Left lobe of liver (tissue), 2 donors: ENCODE measurements at places on chromosomes 4 and X. TPM values are rescaled to one million over a fixed set of nuclear protein-coding genes. Genes with fewer than 3 reads are reported as not detected.

Gene MAGEA9B
- not detected for total RNA-seq

DNA sequence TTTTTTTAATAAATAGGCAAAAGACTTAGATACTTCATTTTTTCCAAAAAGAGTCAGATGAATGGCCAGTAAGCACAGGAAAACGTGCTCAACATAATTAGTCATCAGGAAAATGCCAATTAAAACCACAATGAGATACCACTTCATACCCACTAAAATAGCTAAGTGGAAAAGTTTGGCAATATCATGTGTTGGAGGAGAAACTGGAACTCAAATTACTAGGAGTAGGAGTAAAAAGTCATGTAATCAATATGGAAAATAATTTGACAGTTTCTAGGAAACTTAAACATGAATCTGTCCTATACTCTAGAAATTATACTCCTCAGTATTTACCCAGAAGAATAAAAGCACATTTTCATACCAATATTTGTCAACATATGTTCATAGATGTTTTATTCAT is 449.8 kb downstream of the INPP4B start:
- DNase-seq = no peak

- no peak for DNase-seq
Measured at GRCh38 chrX:153736071-153736820, 11.6 kb downstream of the ABCD1 start.

Gene PQBP1
- 31.3 TPM for total RNA-seq

Gene TMSB15B
- total RNA-seq = 0.28 TPM

DNA sequence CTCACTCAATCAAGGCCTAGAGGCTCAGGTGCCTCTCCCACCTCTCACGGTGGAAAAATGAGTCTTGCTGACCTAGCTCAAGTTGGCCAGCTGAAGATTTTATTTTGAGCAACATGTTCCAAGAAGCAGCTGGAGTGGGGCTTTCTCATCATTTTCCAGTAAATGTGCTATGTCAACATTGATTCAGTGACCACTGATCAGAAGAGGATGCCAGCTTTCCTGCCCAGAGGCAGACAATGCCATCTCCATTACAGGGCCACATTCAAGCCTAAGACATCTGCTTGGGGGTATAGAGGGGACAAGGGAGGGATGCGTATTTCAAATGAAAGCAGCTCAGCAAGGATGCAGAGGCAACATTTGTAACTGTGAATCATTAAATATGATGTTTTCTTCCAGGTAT is 3.0 kb downstream of the MEPE start:
- no peak for DNase-seq

DNA sequence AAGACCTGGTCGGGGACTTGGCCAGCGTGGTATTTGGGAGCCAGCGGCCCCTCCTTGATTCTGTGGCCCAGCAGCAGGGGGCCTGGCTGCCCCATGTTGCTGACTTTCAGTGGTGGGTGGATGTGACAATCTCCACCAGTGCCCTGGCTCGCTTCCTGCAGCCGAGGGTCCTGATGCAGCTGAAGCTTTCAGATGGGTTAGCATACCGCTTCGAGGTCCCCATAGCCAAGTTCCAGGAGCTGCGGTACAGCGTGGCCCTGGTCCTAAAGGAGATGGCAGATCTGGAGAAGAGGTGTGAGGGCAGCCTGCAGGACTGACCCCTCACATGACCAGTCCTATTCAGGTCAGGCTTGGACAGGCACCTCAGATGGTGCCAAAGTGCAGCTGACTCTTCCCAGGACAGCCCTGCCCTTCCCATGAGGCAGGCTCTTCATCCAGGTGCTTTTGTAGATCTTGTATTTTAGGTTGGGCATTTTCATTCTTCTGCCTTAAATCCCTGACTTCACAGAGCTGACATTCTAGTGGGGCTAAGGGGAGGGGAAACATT is 15.1 kb downstream of the LNX1 start:
- peak; percentile 51 for DNase-seq

GRCh38 chr4:86834901-86835300 is 14.3 kb downstream of the SLC10A6 start:
- no peak for DNase-seq

GRCh38 chrX:149641432-149641831 is 9.8 kb upstream of the TMEM185A start:
- no peak for DNase-seq

- no peak for DNase-seq
Measured at GRCh38 chr4:7228734-7229133, 36.4 kb downstream of the SORCS2 start.

Gene NLRP2B
- total RNA-seq = 0.05 TPM

GRCh38 chr4:182426901-182427300 is 183.7 kb downstream of the TENM3 start:
- no peak for DNase-seq

Gene EMCN
- total RNA-seq = 1.8 TPM

Gene TMEM150C
- 8.1 TPM for total RNA-seq

DNA sequence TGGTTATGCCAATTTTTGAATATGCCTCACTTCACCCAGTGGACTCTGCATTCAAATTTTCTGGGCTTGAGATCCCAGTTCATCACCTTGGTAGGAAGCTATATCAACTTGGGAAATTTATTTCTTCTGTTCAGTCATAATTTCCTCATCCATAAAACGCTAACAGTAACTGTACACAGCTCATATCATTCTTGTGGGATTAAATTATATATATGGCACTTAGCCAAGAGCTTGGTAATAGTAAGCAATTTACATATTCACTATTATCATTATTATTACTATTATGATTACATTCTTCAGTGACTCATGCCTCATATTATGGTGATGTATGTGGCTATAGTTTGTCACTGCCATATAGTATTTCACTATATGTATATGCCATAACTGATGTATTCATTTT is 177.6 kb downstream of the CPE start:
- no peak for DNase-seq

Gene FHDC1
- 0.28 TPM for total RNA-seq

- DNase-seq = no peak
Measured at GRCh38 chr4:71132486-71132885, 139.0 kb downstream of the DCK start.

Gene MID2
- total RNA-seq = 4.8 TPM

DNA sequence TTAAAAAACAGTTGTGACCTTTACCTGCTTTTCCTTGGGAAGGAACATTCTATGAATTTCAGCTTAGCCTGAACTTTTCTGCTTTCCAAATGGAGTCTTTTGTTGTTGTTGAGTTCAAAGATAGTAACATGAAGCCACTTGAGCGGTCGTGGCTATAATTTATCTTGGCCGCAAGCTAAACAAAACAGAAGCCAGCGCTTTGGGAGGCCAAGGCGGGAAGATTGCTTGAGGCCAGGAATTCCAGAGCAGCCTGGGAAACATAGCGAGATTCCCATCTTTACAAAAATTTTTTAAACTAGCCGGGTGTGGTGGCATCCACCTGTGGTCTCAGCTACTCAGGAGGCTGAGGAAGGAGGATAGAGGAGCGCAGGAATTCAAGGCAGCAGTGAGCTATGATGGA is 29.9 kb downstream of the TKTL1 start:
- no peak for DNase-seq

GRCh38 chrX:22686138-22686541 is 313.6 kb upstream of the DDX53 start:
- DNase-seq = no peak

Gene AFP
- total RNA-seq = 3.3 TPM

DNA sequence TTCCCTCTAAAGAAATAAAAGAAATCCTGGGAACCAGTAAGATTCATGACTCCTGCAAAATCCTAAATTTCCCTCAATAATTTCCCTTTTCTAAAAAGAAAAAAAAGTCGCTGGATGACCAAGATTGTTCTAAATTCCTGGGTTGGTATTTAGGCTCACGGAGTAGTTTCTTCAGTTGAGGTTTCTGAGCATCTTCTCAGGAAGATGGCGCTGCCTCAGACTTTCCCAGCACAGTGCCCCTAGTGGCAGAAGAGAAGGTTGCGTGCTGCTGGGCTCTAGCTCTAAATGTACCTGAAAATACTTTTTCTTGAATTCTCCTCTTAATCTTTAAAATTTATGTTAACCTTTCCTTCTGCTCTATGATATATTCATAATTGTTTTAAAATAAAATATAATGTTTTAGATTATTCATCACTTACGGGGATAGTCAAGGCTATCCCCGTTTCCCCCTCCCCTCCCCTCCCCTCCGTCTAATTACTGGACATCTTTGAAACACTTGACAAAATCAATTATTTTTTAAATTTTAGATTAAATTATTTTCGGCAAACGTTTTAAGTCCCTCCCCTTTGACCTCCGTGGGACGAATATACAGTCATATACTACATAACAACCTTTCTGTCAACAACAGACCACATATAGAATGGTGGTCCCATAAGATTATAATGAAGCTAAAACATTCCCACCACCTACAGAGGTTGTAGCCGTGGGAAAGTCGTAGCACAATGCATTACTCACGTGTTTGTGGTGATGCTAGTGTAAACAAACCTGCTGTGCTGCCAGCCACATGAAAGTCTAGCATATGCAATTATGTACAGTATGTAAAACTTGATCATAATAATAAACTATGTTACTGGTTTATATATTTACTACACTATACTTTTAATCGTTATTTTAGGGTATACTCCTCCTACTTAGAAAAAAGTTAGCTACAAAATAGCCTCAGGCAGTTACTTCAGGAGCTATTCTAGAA is 41.0 kb upstream of the GATB start:
- DNase-seq = no peak

Gene SOWAHB
- total RNA-seq = 22.1 TPM

DNA sequence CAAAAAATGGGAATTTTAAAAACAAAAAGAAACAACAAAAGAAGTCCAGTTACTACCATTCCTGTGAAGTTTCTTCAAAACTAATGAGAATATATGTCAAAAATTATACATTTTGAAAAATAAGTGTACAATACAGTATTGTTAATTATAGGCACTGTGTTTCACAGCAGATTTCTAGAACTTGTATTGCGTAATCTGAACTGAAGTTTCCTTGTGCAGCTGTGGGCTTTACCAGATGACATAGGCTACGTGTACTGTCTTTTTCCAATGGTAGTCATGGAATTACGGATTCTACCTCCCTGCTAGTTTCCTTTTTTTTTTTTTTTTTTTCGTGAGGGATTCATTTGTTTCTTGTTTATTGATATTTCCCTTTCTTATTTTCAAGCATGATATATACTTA is 113.8 kb upstream of the GABRA2 start:
- no peak for DNase-seq

DNA sequence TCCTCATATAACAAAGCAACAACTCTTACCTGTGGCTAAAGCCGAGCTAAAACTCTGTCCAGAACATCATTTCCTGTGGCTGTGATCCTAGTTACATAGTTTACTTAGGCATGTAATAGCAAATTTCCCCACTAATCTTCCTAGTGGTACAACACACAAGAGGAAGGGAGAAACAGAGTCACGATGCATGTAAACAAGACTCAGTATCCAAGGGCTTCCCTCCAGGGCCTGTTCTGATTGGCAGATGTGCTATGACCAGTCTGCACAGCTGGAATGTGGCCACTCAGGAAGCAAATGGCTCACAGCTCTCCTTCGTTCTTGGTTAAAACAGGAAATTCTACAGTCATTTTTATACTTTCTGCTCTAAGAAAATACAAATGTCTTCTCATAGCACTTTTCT is 49.2 kb upstream of the PRSS48 start:
- DNase-seq = no peak

- no peak for DNase-seq
Measured at GRCh38 chr4:125433453-125433852, 118.7 kb downstream of the FAT4 start.

DNA sequence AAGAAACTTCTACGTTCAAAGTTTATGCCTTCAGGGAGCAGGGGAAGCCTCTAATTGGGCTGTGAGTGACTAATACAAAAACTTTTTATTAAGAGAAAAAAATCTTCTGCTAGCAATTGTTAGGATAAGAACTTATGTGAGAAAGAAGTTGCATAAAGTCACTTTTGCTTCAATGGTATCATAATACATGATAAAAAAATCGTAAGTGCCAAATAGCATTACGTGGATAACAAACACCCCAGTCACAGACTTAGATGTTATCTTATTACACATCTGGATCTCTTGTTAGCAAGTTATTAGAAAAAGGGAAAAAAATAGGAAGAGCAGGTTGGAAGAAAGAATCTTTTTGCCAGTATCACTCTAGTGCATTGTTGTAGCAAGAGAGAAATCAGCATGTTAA is 4.2 kb upstream of the NDST4 start:
- no peak for DNase-seq

DNA sequence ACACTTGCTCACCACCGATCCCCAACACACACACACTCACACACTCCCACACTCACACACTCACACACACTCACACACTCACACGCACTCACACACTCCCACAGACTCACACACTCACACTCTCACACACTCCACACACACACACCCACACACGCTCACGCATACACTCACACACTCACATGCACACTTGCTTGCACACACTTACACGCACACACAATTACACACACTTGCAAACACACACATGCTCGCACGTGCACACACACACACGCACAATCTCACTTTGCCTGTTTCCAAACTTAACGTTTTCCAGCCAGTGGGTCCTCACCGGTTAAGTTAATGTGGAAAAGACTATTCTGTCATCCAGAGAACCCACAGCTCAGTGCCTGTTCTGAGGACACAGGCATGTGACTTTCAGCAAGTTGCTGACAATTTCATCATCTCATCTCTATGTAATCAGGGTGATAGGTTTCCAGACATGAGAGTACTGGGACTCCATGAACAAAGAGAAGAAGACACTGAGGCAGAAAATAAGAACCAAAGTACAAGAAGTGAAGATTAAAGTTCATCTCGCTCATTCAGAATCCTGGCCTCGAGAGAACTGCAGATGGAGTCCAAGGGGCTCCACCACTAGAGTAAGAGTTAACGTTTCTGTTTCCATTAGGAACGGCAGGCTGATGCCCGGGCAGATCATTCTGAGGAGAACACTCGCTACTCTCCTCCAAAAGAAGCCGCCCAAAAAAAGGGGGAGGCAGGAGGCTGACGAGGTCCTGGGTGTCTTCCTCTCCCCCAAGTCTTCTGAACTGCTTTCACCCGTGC is 153.2 kb upstream of the FRG1 start:
- no peak for DNase-seq

- DNase-seq = no peak
Measured at GRCh38 chr4:41176340-41176739, 38.0 kb downstream of the APBB2 start.

DNA sequence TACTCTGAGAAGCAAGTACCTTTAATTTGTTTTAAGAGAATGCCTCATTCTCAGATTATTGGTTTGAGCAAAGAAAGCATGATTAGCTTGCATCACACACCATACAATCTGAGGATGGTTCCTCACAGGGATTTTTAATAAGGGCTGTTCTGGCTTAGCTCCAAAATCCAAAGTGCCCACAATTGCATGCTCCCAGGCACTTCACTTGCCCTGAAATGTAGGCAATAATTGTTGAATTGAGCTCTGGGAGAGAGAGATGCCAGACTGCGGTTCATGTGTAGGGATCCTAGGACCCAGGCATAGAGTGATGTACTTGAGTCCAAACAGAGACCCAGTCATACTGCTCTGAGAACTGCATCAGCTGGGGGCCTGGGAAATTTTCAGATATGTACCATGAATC is 358.4 kb upstream of the CXorf51B start:
- DNase-seq = no peak

DNA sequence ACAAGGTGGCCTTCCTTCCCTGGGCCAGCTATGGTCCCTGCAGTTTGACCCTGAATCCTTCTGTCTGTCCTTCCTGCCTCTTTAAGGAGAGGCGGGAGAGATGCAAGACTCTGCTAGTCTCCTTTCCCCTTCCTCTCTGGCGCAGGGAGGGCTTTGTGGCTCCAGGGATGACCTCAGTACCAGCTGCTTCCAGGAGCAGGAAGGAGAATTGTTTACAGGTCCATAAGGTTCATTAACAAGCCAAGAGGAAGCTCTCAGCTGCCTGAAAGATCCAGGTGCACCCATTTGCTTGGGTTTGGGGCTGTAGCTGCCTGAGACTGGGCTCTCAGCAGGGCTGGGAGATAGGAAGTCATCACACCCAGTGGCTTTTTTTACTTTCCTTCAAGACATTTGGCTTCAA is 4.0 kb upstream of the FATE1 start:
- no peak for DNase-seq
